Upper lobe of right lung (tissue), 1 donor: ENCODE measurements at places on chromosomes 16 and 17. TPM values are rescaled to one million over a fixed set of nuclear protein-coding genes. Genes with fewer than 3 reads are reported as not detected.

TAC4 gene
- not detected for total RNA-seq

DNA sequence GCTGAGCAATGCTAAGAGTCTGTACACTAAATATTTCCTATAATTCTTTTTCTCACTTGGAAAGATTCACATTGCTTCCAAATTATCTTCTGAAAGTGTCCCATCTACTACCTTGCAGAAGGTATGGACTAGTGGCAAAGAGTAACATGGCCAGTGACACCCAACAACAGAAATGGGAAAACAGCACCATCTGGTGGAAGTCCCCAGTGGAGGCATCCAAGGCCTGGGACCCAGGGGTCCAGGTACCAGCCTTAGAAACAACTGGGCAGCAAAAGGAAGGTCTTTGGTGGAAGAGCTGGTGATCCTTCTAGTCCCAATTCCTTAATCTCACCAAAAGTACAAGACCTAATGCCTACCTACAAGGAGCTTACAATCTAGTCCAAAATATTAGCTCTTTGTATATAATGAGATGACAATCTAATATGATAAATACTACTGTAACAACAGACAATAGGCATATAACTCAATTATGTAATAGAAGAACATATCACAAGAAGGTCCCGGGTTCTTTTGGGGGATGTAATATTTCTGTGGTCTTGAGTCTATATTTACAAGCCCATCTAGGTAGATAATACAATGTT lies 55.3 kb downstream of the SKAP1 start:
- DNase-seq = no peak

GRCh38 chr16:65318138-65318537 lies 196.3 kb upstream of the CDH11 start:
- no peak for DNase-seq

- DNase-seq = no peak
Observed at GRCh38 chr17:47914306-47914948, 18.4 kb downstream of the SP2 start.

DNA sequence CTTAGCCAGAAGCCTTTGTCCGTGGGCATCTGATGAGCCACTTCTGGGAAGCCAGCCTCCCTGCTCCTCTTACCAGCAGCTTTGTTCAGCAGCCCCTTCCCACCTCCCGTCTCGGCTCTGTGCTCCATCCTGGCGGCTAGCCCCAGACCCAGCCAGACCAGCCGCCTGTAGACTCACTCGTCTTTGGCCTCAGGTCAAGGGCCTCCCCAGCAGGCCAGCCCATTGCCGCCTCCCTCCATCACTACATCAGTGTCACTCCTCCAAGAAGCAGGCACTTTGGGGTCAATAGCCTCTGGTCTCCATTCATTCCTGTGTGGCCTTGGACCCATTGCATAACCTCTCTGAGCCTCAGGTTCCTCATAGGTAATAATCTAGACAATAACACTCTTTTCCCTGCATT lies 20.9 kb upstream of the CRHR1 start:
- DNase-seq = no peak

- DNase-seq = no peak
Observed at GRCh38 chr17:71975331-71975801, 145.5 kb upstream of the SOX9 start.

DNA sequence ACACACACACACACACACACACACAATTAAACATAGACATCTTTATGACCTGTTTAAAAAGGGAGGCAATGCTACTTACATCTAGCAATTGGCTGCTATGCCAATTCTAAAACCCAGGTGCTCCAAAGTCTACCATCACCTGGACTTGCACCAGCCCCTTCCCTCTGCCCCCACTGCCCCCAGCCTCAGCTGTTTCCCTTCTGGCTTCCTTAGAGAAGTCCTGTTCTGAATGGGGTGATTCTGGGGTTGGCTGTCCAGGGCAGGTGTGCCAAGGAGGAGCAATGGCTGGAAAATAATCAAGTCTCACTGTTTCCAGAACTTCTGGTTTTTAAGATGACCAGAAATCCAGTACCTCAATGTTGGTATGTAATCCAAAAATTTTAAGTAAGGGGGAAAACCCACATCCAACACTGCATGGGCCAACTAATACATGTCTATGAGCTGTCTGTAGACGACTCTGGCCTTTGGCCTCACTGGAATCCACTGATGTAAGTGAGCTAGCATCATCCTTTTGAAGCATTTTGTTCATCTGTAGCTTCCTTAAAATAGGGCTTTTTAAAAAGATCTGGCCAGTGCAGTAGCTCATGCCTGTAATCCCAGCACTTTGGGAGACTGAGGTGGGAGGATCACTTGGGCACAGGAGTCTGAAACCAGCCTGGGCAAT lies 2.1 kb downstream of the IFT20 start:
- DNase-seq = no peak
